WTC11 (cell line): ENCODE measurements at places on chromosomes 11 and 22.

GRCh38 chr11:112249871-112250610, 10.6 kb downstream of the PLET1 start:
- DNase-seq: no peak

DNA sequence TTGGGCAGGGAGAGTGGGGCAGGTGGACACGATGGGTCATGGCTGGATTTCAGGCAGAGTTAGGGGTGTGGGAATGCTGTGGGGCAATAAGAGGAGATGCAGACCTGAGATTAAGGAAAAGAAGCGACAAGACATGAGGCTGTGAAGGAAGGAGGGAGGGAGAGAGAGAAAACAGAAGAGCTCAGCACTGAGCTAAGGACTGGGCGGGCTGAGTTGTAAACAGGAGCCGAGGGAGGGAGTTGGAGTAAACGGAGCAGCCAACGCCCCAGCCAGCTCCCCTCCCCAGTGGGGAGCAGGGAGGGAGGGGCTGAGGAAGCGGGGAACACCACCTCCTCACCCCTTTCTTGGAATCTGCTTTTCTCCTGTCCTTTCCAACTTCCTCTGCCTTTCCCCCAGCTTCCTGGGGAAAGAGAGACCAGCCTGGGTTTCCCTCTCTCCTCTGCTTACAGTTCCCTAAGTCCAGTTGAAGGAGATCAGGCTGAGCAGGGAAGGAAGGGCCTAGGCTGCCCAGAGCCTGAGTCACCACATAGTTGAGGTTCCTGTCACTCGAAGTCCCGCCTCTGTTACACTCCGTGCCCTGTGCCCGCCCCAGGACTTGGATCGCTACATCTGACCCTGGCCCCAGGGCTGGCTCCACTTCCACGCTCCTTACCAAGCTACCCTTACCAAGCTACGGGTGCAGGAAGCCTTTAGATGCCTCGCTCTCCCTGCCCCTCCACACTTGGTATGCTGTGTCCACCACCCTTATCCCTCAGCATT, 6.7 kb upstream of the AHNAK start:
- peak; percentile 78 for DNase-seq

DNA sequence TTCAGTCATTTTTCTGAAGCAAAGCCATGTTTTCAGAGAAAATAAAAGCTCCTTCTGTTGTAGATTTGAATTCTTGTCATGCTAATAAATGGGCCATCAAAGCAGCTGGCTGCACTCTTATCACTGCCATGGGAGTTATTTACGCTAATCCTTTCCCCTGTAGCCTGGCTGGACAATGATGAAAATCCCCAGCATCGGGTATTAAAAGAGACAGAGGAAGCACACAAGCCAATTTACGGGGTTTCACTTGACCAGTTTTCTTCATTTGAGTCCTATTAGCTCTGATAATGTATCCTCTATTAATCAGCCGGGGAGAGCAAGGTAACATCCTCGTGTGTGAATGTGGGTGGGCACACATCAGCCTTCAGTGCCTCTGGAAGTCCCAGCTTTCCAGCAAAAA, 470.2 kb upstream of the API5 start:
- DNase-seq: no peak

DNA sequence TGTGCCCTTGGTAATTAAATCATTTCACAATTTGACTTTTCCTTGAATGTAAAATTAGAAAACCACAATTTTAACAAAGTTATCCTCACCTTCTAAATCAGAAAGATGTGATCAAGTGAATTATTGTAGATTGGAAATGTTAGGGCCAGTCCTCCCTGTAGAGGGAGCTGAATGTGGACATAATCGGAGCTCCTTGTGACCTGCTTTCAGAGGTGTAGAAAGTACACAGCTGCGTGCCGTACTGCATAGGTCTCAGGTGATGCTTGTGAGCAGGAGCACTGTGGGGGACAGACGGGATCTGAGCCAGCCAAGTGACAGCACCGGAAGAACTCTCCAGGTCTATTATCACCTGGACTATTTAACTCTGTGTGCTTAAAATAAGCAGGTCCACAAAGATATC, 338.0 kb downstream of the AASDHPPT start:
- no peak for DNase-seq
